ENCODE measurements at places on chromosomes 6 and 20.

DNA sequence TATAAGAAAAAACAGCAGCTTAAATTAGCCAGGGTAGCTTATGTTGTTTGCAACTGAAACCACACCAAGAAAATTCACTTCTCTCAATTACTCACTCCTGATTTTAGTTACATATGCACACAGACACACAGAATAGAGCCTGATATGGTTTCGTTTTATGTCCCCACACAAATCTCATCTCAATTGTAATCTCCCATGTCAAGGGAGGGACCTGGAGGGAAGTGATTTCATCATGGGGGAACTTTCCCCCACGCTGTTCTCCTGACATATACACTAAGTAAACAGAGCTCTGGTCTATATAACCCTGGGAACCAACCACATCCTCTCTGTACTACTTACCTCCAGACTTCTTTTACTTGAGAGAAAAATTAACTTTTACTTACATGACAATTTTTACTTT is 9.8 kb downstream of the OR12D1 start:
- no peak for DNase-seq

- DNase-seq = no peak
These were observed 34.7 kb downstream of the TFEB start for GRCh38 chr6:41700463-41701347.

GRCh38 chr20:25238319-25239037 is 9.4 kb upstream of the PYGB start:
- no peak for DNase-seq

- DNase-seq = no peak
These were observed 268.7 kb downstream of the PTPRK start for GRCh38 chr6:128251445-128252340.

- no peak for DNase-seq
These were observed 16.1 kb upstream of the MYB start for GRCh38 chr6:135165031-135165430.

Measured in omental fat pad (tissue), 4 donors.